GDM1 (cell line): ENCODE measurements at places on chromosomes 1 and 21.

- DNase-seq: no peak
These were observed 14.5 kb downstream of the ATP1A1 start for GRCh38 chr1:116387551-116387950.

DNA sequence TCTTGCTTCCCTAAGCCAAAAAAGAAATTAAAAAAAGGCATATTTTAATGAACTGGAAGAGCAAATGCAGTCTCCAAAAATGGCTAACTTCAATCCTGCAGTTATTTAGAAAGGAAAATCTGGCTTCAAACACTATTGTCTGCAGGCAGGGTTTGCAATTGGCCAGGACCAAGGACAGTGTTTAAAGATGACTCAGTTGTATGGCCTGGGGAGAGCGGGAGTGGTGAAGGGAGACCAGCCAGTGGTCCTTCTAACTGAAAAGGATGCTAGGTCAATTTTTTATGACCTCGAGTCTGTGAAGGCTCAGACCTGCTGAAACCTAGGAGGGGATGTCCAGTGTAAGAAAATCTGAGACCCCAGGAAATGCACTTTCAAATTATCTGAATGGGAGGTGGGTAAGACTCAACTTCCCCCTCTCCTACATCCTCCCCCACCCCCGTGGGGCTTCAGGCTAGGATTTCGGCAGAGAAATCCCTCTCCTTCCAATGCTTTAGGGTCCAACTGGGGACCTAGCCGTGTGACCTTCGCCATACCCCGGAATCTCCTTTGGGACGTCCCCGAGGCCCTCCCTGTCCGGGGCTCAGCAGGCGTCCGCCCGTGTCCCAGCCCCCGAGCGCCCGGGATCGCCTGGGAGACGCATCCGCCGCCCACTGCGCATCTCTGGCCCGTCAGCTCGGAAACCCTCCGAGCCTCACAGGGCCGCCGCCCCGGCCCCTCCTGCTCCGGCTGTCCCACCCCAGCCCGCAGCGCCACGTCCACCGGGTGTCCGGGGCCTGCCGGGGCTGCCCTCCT, 602 bp upstream of the RIMKLA start:
- no peak for DNase-seq

DNA sequence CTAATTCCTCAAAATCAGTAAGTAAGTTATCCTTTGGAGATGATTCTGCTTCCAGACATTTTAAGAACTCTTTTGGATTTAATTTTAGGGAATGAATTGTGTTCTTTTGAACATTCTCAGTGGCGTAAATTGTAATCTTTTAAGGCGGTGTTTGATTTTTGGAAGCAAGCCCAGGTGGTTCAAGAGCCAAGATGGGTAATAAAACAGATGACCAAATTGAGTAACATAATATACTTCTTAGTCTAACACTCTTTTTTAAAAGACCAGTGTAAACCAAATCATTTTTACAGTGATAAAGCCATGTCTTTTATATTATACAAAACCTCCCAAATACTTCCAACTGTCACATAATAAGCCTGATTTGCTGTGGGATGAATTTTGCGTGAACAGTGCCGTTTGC, 133.8 kb downstream of the LRRC40 start:
- no peak for DNase-seq

DNA sequence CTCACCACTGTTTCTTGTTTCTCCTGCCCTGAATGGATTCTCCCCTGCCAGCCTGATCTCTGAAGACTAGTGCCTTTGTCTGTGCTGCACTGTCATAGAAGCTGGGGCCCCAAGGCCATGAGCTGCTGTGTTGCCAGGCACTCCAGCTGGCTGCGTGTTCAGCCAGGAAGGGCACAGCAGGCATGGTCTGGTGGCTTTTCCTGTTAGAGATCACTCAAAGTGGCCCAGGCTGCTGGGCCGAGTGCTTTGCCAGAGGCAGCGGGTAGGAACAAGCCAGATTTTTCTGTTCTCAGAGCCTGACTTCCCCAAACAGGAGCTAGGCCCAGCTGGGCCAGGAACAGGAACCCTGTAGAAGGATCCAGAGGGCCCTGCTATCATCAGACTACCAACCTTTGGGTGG, 5.2 kb downstream of the ADPRS start:
- DNase-seq: no peak

GRCh38 chr21:37660709-37661108, 255.5 kb downstream of the KCNJ6 start:
- no peak for DNase-seq

GRCh38 chr1:182120411-182121258, 59.1 kb upstream of the ZNF648 start:
- DNase-seq: no peak

DNA sequence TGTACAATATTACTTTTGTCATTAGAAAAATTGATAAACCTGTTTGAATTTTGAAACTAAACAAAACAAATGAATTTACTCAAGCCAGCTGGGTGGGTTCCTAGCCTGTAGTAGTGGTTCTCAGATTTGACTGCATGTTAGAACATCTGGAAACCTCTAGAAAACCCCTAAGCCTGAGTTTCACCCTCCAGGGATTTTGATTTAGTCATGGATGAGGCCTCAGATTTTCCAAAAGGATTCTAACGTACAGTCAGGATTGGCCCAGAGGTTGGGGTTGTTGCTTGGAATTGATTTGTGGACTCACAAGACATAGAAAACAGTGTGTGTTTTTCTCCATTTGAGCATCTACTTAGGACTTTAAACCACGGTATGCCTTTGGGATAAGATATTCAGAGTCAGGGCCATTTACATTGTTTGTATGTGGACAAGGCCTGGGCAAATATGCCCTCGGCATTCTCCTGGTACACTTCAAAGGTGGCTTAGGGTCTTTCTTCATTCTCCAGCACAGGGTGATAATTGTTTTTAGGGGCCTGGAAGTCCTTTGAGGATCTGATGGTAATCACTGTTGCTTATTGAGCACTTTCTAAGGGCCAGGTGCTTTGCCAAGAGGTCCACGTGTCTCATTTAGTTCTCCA, 42.6 kb downstream of the ATP5PO start:
- no peak for DNase-seq

DNA sequence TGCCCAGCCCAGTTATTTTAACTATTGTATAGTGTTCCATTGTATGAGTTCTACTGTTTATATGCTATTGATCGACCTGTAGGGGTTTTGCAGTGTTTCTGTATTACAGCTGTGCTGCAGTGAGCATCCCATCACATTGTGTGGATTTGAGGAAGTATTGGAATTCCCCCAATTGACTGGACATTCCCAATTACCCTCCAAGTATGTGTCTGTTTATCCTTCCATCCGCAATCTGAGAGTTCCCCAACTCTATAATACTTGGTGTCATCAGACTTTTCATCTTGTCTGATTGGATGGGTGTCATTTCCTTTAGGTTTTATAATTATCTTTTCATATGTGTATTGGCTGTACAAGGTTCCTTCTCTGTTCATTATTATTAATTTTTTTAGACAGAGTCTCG, 27.8 kb downstream of the PSEN2 start:
- DNase-seq: no peak

- DNase-seq: no peak
These were observed 1.9 kb downstream of the CSMD2 start for GRCh38 chr1:34162852-34163766.

DNA sequence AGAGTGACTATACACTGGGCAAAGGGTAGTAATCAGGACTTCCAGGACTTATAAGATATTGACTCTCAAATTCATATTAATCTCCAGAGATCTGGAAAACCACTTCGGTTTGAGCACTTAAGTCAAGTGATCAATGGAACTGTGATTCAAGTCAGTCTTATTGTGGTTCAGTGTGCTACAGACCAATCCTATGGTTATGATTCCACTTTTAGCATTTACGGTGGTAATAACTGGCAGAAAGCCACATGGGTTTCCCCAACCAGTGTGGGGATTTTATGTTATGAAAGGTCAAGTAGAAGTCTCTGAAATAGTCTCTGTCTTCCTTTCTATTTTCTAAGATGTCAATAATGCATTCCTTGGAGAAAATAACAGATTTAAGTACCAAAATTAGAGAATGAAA, 151.3 kb upstream of the NEGR1 start:
- no peak for DNase-seq

DNA sequence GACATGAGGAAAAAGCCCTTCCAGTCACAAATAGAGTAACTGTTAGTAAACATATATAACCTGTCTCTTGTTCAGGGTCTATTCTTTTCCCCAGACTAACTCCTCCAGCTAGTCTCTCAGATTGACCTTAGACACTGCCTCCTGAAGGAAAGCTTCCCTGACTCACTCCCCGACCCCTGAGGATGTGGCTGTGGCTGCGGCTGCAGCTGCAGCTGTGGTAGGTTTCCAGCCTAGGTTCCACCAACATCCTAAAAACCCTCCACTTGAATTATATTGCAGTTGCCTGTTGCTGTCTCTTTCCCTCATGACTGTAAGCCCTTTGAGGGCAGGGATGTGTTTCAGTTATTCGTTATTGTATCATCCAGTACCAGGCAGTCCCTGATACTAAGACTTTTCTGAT, 132.9 kb upstream of the C1orf21 start:
- no peak for DNase-seq

DNA sequence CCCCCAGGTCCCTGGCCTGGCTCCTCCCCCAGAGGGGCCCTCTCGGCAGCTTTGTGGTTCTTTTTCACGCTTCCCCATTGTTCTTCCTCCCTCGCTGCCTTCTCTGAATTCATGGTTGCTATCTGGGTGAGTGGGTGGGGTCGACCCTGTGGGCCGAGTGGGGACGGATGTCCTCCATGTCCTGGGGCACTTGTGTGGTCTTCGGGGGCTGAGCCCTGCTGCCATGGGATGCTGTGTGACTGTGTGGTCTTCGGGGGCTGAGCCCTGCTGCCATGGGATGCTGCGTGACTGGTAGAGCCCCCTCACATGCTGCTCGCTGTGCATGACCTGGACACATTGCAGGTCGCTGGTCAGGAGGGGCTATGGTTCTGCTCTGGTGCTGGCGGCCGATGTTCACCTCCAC, 21.6 kb upstream of the DIP2A start:
- no peak for DNase-seq

DNA sequence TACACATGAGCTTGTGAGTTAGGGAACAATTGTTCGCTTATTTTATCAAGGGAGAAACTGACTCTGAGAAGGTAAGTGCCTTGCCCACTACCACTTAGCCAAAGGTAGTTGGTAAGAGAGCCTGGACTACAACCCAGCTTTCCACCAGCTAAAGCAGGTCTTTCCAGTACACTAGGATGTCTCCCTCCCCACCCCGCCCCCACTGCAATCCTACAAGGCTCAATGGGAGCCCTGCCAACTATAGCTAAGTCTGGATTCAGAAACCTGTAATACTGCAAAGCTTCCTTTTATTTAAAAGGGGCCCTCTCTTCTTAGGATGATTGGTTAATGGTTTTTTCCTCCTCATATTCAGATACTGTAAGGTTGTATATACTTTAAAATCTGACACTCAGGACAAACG, 102.0 kb upstream of the C8B start:
- no peak for DNase-seq

GRCh38 chr1:4778056-4778455, 123.6 kb downstream of the AJAP1 start:
- no peak for DNase-seq

- DNase-seq: no peak
These were observed 93.0 kb upstream of the PBX1 start for GRCh38 chr1:164466001-164466421.

DNA sequence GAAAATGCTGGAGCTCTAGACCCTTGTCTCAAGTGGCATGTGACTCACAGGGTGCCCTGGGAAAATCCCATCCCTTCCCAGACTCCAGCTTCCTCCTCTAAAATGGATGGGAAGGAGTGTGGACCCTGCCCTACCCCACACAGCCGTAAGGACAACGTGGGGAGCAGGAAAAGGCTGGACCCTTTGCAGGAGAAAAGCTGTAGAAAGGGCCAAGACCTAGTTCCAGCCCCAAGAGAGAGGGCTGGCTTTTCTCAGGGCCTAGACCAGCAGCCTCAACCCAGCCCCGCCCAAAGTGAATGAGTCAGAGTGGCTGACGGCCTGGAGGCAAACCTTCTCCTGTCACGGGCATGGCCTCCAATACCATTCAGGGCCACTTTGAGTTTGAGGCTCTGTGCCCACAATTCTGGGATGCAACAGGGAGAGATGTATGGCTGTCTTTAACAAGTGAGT, 1.1 kb downstream of the LAMB3 start:
- DNase-seq: peak; percentile 60

GRCh38 chr1:201461645-201462441, 7.1 kb downstream of the PHLDA3 start:
- no peak for DNase-seq

- DNase-seq: no peak
These were observed 722 bp upstream of the SLC19A2 start for GRCh38 chr1:169486281-169487051.

DNA sequence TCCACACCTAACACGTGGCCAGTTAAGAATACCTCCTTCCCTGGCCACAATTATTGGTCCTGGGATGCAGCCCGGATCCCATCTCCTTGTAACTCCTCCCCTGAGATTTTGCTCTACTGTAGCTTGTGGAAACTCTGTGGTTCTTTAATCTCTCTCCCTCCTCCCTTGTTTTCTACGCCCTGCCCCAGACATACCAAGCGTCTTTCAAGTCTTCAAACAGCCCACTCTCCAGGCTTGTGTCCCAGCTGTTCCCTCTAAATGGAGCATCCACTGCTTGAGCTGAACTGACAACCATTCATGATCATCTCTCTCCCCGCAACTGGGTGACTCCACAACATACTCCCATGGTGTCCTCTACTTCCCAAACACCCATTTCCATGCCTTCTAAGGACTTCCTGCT, 111.6 kb downstream of the SIPA1L2 start:
- no peak for DNase-seq

GRCh38 chr1:218346391-218347204, 1.5 kb downstream of the TGFB2 start:
- DNase-seq: no peak

GRCh38 chr1:87820668-87821334, 492.1 kb downstream of the LMO4 start:
- DNase-seq: no peak

GRCh38 chr1:106676021-106676420, 380.5 kb upstream of the PRMT6 start:
- no peak for DNase-seq

- DNase-seq: peak; percentile 34
These were observed 43.3 kb upstream of the LPAR3 start for GRCh38 chr1:84936116-84936810.

DNA sequence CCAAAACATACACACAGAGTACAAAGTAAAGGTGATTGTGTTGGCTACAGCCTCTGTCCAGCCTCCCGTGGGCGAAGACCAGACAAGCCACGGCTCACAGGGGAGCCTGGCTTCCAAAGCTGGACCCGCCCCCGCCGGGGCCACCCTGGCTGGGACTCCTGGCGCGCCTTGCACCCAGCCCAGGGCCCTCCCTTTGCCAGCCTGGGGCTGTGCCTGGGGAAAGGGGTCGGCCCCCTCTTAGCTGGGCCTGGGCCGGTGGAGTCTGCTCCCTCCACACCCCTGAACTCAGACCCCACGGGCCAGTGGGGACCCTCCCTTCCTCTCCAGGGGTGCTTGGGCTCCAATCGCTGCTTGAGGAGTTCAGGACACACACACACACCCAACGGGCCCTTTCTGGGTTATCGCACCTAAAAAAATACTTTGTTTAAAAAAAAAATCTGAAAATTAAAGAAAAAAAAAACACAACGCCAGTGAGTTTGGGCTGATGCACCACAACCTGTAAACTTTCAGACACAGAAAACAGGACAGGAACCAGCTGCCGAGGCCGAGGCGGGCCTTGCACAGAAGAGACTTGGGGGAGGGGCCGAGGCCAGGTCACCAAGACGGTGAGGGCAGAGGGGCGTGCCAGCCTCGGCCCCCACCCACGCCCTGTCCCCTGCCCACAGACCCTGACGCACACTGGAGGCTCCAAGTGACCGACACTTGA, 56.3 kb downstream of the KCNAB2 start:
- DNase-seq: no peak

- DNase-seq: no peak
These were observed 9.0 kb upstream of the LDLRAP1 start for GRCh38 chr1:25534410-25534788.
